HCT116 (cell line): ENCODE measurements at places on chromosomes 5 and 9.
A peak's percentile ranks its signal among the peaks of the same experiment; 100 is the strongest.

DNA sequence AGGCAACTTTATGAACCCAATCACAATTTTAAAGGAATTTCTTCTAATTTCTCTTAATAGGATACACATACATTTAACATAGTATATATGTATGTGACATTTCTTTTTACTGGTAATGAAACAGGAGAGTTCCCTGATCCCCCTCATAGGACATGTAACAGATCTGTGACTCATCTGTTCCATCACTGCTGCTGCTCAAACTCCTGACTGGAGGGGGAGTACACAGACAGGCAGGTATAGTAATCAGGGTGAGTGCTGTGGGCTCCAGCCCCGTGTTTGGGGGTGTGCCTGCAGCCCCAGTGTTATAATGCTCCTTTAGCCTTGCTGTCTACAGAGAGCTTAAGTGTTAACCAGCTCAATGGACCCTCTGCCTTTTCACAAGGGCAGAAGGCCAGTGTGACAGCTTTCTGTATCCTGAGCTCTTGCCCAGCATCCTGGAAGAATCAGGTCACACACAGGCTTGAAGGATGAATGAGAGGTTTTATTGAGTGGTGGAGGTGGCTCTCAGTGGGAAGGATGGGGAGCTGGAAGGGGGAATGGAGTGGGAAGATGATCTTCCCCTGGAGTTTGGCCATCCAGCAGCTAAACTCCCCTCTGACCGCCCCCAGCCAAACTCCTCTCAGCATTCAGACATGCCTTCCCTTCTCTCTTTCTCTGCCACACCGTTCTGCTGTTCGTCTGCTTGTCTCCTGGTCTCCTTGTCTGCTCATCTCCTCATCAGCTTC, 161.3 kb downstream of the ZNF608 start:
- DNase-seq: peak; percentile 15

- no peak for DNase-seq
Observed at GRCh38 chr9:14258156-14258555, 55.8 kb downstream of the NFIB start.

DNA sequence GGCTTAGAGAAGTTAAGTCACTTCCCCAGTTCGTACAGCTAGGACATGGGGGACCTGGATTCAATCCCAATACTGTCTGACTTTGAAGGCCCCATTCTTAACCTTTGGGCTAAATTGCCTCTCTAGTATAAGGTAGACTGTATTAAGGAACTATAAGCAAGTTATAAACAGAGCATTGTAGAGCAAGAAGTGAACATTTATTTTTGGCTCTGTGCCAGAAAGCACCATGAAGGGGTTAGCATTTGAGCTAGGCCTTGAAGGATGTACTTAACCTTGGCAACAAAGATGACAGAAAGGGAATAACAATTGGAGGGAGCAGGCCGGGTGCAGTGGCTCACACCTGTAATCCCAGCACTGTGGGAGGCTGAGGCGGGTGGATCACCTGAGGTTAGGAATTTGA, 32.8 kb downstream of the GALNT10 start:
- no peak for DNase-seq

- DNase-seq: no peak
Observed at GRCh38 chr9:126411225-126411947, 84.8 kb downstream of the MVB12B start.

DNA sequence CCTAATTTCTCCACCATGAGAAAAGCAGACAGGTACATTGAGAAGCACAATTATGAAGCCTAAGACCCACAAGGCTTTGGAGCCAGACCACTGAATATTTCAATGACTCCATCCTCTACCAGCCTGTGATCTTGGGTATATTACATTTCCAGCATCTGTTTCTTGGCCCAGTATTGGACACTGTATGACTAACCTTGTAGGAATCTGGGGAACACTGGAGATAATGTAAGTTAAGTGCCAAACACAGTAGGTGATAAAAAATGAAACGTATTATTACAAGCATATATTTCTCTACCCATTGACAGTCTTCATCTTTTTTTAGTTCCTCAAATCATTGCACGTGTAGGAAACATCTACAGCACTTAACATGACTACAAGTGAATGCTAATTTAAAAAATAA, 28.6 kb upstream of the FEM1C start:
- no peak for DNase-seq

DNA sequence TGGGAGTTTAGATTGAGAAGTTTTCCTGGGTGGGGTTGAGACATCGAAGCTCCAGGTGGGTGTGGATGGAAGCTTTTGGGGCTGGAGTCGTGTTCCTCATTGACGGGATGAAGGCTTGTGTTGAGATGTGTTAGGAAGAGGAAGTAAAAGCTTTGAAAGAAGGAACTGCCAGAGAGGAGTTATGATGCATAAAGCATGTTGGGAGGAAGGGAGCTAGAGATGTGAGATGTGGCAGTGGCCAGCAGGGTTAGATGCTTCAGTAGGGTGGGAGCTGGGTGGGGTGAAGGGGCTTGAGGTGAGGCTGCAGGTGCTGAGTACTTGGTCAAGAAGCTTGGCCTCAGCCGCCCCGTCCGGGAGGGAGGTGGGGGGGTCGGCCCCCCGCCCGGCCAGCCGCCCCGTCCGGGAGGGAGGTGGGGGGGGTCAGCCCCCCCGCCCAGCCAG, 56.7 kb downstream of the HSPA4 start:
- no peak for DNase-seq

DNA sequence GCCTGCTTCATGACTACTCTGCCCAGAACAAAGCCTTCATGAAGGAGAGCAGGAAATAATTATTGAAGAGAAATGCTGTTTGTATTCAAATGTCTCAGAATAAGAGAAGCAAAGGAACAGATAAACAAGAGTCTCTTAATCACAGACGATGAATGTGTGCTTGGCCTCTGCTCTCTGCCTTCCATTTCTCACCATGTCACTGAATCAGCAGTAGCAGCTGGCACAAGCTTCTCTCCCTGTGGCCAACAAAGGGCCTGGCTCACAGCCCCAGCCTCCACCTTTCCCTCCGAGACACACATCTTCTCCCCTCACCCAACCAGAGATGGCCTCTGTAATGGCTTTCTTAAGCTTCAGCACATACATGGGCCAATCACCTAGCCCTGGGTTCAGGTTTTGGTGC, 128.1 kb upstream of the SLIT3 start:
- no peak for DNase-seq

DNA sequence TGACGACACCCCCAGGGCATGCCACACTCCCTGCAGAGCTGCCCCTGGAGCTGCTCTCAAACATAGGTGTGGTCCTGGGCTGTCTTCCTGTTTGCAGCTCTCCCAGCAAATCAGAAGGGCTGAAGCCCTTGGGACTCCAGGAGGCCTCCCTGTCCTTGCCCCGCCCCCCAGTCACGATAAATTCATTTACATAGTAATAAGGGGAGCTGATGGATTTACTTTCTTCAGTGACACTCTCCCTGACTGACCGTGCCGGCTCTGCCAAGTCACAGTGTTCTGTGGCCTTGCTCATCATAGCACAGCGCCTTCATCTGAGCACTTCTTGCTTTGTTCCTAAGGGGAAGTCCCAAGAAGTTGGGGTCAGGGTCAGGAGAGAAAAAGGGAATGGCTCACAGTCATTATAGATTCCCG, 121.4 kb downstream of the ENC1 start:
- DNase-seq: no peak

DNA sequence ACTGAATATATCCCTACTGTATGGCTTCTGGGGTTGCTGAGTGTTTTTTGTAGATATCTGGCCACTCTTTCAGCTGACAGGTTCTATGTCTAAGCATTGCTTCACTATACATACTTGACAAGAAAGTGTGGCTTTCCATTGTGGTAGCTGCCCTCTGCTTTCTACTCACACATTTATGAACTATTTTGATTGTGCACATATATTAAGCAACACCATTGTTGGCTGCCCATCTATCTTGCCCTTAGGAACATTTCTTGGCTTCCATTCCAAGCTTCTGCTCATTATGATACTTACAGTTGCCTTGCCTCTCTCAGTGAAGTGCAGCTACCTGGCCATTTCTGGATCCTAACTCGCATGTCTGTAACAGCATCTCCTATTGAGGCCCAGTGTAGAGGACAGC, 153.6 kb upstream of the MOCS2 start:
- no peak for DNase-seq

DNA sequence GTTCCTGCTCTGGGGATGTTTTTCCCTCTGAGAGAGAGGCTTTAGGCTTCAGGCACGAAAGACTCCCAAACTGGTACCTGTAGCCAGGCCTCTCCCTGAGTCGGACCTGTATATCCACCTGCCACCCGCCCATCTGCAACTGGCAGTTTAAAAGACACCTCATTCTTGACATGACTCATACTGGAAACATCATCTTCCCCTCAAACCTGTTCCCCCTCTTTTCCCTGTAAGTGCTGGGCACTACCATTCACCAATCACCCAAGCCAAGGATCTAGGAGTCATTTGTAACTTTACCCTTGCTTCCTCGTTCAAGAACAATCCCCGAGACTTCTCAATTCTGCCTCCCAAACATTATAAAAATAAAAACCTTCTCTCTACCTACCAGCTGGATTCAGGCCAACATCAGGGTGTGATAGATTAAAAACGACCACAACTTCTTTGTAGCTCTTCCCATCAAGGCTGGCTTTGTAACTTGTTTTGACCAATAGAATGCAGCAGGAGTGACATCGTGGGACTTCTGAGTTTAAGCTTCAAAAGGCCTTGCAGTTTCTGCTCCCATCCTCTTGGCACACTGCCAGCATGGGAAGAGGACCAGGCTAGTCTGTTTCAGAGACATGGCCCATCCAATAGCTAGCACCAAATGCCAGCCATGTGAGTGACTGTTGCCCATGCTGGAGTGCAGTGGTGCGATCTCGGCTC, 1.8 kb upstream of the WDR31 start:
- peak; percentile 55 for DNase-seq

DNA sequence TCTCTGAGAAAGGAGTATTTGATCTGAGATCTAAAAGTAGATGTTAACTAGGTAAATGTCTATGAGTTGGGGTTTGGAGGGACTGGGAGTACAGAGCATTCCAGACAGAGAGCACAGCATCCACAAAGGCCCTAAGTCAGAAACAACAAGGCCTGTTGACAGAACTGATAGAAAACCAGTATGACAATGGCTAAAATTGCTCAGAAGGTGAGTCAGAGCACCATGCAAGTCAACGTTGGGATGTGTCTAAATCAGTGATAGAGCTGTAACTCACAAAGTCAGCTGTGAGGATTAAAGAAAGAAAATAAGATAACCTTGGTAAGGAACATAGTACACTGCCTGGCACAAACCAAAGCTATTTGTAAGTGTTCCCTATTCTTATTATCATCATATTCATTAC, 124.0 kb downstream of the CETN3 start:
- no peak for DNase-seq

- no peak for DNase-seq
Observed at GRCh38 chr9:18474783-18475182, 830 bp downstream of the ADAMTSL1 start.

DNA sequence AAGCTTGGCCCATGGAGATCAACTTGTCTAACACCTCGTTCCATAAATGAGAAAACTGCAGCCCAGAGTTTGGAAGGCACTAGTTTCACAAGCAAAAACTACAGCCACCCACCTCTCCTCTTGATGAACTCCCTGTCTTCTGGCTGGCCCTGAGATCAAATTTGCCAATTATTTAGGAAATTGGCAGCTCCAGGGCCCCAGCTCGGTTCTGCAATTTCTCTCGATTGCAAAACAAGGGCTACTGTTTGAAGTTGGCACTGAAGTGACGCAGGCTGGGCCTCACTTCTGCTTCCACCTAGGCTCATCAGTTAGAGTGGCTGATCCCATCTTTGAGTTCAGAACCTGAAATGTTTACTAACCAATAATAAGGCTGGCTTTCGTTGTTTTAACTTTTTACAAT, 3.7 kb upstream of the GPX3 start:
- no peak for DNase-seq

- DNase-seq: no peak
Observed at GRCh38 chr9:131098391-131099101, 2.2 kb downstream of the AIF1L start.

GRCh38 chr9:124215368-124215910, 42.3 kb upstream of the NEK6 start:
- DNase-seq: no peak

DNA sequence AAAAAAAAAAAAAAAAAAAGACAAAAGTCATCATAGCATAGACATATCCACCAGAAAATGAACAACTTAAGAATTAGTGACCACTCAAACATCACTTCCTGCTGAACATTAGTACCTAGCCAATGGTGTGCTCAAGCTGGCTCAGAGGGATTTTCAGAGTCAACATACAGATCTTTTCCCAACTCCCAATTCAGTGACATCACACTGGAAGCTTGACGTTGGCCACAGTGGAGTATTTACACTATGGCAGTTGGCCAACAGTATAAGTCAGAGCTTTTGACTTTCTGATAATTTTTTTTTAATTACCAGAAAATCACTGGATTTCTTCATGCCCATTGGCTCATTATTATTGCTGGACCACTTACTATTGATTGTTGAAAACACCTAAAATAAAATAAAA, 383.5 kb downstream of the ARHGEF28 start:
- no peak for DNase-seq

- DNase-seq: peak; percentile 7
Observed at GRCh38 chr5:147303976-147304375, 69.2 kb downstream of the STK32A start.

- no peak for DNase-seq
Observed at GRCh38 chr9:89807682-89808075, 202.9 kb downstream of the GADD45G start.

GRCh38 chr5:119752921-119753886, 123.8 kb downstream of the FAM170A start:
- DNase-seq: no peak

DNA sequence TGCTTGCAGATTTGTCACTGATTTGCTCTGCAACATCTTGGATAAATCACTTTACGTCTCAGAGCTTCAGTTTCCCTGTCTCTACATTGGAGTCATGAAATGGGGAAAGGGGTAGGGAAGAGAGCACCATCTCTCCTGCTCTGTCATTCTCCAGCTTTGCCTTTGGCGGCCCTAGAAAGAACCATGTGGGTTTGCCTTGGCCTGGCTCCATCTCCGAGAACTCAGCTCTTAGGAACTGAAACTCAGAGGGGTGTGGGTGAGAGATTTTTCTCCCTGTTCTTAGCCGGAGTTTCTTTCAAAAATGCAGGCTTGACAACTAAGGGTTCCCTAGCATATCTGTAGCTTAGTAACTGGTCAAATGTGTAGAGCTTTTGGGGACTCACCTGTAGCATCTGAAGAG, 123.5 kb downstream of the SMARCA2 start:
- no peak for DNase-seq

DNA sequence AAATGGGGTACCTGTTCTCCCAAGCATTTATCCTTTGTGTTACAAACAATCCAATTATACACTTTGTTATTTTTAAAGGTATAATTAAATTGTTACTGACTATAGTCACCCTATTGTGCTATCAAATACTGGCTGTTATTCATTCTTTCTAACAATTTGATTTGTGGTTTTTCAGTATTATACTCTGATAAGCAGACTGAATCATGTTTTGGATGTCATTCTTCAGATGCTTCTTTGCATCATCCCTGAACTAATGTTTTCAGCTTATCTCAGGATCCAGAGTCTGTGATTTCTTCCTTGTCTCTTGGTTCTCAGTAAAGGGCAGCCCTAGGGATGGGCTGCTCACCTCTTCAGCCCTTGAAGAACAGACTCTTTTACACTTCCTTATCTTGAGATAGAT, 177.8 kb upstream of the SGCD start:
- DNase-seq: no peak

GRCh38 chr9:132756214-132756845, 86.1 kb downstream of the GTF3C4 start:
- no peak for DNase-seq
